Spleen (tissue), 13 donors: ENCODE measurements at places on chromosomes 6 and 20.

- no peak for DNase-seq
Observed at GRCh38 chr20:19774135-19774933, 16.3 kb downstream of the RIN2 start.

DNA sequence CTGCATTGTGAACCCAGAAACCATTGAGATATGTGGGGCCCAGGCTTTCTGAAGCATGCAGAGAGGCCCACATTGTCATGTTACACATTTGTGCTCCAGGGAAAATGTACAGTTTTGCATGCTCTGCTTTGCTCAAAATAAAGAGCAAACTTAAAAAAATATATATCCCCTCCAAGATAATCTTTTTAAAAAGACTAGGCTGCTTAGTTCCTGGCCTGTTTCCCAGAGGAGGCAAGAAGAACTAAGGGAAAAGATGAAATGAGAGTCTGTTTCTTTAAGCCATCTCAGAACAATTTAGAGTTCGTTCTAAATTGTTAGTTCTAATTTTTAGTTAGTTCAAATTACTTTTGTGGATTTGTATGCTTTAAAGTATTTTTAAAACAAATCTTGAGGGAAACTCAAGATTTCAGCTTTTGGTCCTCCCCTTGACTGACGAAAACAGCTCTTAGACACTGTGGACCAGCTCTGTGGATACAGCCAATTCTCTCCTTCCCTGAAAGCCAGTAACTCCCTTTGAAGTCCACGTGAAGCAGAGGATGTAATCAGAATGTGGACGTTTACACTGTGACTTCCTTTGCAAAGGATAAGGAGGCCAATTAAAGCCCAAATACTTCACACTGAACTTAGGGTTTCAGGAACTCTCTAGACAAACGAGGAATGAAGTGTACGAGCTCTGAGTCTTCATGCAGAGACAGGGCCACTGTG, 84.7 kb downstream of the CD164 start:
- no peak for DNase-seq

GRCh38 chr20:44364780-44365179, 9.3 kb downstream of the HNF4A start:
- no peak for DNase-seq

GRCh38 chr6:170445487-170445886, 107.6 kb downstream of the PSMB1 start:
- DNase-seq, result peak; percentile 59

- DNase-seq, result peak; percentile 56
Observed at GRCh38 chr6:111631903-111632460, 26.3 kb upstream of the TRAF3IP2 start.

GRCh38 chr6:69994251-69994650, 127.9 kb downstream of the COL19A1 start:
- DNase-seq, result no peak

DNA sequence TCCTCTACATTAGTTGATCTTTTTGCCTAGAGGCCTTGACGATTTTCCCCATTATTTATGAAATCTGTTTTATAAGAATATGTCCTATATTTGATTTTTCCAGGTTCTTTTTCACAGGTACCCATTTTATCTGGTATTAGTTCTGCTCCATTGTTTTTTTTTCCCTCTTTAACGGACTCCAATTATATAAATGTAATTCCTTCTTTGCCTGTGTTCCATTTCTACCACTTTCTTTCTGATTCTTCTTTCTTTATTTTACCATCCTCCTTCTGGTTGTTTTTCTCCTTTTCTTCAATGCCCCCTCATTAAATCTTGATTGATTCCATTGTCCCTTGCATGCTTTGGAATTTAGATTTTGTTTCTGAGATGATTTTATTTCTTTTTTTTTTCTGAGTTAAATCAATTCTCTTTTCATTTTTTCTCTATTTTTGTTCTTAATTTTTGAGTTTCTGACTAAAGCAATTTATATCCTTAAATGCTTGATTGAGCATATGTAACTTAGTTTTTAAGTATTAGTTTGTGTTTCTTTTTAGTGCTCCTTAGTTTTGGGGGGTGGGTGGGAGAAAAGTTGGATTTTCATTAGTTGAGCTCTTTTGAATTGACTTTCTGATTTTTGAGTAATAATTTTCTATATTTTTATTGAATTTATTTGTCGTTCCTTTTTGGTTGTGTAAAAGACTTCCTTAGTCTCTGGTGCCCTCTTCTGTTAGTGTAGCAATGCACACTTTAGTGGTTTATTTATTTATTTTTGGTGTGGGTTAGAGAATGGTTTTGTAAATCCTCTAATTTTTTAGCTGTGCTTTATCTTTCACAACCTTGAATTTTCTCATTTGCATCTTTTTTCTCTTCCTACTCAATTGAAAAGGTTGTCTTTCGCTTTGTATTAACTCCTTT, 140.8 kb downstream of the FARS2 start:
- no peak for DNase-seq

DNA sequence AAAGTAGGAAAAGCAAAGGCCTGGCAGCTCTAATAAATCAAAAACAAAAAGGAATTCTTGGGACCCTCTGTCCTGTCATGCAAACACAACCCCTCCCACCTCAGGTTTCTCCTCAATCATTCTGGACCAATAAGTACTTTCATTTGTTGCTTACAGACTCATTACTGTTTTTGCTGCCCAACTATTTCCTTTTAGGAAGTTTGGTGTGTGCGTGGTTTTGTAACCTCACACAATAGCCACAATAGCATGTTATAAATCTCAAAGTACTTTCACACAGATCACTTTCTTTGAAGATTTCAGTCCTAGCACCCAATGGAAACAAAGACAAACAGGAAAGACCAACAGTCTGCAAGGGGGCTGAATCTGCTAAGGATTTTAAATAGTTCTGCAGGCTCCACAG, 4.5 kb downstream of the MRPL14 start:
- DNase-seq, result no peak

- DNase-seq, result no peak
Observed at GRCh38 chr6:145789443-145789842, 25.2 kb downstream of the FBXO30 start.

GRCh38 chr6:40946738-40947301, 92.2 kb downstream of the UNC5CL start:
- no peak for DNase-seq

- no peak for DNase-seq
Observed at GRCh38 chr6:27138406-27138805, 109.1 kb upstream of the PRSS16 start.

- no peak for DNase-seq
Observed at GRCh38 chr6:137093183-137094069, 48.7 kb upstream of the IL20RA start.

- DNase-seq, result no peak
Observed at GRCh38 chr6:93238632-93239031, 180.7 kb downstream of the EPHA7 start.

DNA sequence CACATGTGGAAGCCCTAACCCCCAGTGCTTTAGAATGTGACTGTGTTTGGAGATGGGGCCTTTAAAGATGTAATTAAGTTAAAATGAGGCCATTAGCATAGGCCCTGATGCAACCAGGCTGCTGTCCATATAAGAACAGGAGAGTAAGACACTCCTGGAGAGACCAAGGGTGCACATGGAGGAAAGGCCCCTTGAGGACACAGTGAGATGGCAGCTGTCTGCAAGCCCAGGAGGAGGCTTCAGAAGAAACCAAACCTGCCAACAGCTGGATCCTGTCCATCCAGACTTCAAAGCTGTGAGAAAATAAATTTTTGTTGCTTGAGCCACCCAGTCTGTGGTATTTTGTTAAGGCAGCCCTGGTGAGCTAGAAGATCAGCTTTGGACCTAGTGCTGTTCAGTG, 16.8 kb upstream of the SNRPB2 start:
- no peak for DNase-seq

DNA sequence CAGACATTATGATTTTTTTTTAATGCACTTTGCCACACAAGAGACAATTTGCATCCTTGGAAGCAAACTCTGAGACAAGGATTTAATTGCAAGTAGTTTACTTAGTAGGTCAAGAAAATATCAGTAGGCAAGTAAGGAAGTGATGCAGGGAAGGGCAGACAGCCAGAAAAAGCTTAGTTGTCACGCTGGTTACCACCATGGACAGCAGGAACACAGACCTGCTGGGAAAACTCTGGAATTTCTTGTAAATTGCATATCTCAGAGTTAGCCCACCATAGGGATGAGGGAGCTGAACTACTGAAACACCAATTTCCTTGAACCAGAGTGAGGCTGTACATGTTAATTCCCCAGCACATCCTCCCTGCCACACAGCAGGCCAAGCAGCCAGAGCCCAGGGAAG, 92.7 kb downstream of the L3MBTL3 start:
- DNase-seq, result no peak

DNA sequence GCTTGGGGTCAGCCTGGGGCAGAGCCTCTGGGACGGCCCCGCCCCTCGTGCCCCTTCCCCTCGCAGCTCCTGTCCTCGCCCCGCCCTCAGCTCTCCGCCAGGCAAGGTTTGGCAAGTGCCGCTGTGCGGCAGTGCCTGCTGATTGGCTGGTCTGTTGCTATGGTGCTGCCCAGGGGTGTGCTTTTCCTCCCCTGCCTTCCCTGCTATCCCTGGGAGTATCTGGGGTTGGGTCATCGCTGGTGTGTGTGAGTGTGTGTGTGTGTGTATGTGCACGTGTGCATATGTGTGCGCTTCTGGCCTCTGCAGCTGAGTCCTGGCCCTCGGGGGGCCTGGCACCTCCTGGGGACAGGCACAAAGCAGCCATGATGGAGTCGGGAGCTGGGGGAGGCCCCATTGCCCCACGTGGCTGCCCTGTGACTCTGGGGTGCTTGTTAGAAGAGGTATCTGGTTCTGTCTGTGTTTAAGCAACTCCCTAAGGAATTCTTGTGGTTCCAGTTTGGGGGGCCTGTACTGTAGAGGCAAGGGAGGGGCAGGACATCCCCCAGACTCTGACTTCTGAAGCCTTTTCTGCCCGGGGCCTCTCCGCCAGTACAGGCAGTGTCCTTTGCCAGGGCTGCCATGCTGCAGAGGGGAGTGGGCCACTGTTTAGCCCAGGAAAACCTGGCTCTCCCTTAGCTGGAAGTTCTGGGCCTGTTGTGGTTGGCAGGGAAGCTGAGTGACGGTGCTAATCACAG, 6.9 kb downstream of the RTEL1 start:
- DNase-seq, result no peak

GRCh38 chr6:151808371-151809241, 1.1 kb downstream of the ESR1 start:
- no peak for DNase-seq

DNA sequence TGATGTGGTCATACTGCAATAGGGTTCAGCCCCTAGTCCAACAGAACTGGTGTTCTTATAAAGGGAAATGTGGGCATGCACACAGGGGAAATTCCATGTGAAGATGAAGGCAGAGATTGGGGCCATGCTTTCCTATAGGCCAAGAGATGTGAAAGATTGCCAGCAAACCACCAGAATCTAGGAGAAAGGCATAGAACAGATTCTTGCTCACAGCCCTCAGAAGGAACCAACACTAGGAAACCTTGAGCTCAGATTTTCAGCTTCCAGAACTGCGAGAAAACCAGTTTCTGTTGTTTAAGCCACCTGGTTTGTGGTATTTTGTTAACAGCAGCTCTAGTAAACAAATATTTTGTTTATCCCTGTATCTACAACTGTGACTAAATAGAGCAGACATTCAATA, 197.6 kb upstream of the CITED2 start:
- DNase-seq, result no peak

DNA sequence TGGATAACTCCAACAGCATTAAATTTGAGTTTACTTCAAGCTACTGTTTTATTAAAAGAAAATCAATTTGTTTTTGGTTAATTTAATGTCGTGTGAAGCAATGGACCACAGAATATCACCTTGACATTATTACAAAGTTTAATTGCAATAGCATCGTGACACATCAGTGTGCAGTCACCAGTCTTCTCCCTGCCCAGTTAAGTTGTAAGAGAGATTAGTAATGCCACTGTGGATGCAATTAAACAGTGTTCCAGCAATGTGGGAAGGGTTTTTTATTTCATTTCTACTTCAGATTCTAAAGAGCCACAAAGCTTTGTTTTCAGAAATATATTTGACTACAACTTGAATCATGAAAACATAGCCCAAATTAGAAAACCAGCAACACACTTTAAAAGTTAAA, 128.7 kb downstream of the SYNE1 start:
- DNase-seq, result no peak

DNA sequence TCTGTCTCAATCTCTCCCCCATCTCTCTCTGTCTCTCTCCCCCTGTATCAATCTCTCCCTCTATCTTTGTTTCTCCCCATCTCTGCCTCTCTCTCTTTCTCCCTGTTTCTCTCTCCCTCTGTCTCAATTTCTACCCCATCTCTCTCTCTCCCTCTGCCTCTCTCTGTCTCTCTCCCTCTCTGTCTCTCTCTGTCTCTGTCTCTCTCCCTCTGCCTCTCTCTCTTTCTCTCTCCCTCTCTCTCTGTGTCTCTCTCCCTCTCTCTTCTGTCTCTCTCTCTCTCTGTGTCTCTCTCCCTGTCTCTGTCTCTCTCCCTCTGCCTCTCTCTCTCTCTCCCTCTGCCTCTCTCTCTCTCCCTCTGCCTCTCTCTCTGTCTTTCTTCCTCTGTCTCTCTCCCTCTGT, 62.6 kb downstream of the DACT2 start:
- no peak for DNase-seq

- peak; percentile 59 for DNase-seq
Observed at GRCh38 chr6:3292431-3293197, 33.9 kb downstream of the PSMG4 start.

DNA sequence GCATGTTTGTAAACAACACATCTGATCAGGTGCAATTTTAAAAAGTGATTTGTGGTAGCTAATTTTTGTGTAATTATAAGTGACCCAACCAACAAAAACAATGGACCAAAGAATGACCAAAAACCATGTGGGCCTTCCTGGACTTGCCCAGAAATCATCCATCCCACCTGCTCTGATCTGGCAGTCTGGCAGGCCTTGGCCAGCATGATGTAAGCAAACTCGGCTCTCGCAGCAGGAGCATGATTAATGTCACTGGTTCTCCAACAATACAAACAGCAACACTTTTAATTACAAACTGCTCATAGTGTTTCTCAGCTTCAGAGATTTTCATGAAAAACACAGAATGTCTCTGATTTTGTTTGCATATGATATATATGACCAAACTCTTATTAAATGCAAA, 16.1 kb downstream of the TP53INP2 start:
- no peak for DNase-seq

DNA sequence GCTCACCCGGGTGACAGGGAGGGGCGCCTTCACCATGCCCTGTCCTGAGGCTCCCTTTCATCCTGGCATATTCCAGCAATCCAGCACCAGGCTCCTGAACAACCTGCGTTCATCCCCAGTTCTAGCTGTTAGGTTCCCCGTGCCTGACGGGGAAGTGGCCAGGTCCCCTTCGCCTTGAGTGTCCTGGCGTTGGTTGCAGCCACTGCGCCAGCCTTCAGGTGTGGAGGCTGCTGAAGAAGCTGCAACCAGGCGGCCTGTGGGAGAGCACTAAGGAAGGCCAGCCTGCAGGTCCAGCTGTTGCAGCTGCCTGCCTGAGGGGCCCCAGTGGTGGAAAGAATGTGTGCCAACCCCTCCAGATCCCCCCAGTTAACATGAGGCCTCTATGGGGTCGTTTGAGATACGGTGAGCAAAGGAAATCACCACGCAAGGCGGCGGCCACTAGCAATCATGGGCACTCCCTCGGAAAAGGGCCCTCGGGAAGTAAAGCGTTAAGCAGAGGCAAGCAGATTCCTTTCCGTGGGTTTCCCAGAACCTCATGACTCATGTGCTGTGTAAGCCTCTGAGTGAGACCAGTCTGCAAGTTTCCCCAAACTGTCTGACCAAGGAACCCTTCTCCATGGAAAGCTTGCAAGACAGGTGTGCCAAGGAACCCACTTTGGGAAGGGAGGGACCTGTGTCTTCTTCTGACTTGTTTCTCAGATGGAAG, 320.8 kb downstream of the TAF4 start:
- DNase-seq, result peak; percentile 38

GRCh38 chr6:109393886-109394281, 11.6 kb upstream of the CD164 start:
- no peak for DNase-seq

- DNase-seq, result no peak
Observed at GRCh38 chr6:85459224-85459901, 9.5 kb downstream of the NT5E start.
